LHCN-M2 (cell line): ENCODE measurements at places on chromosomes 5 and 9. TPM values are rescaled to one million over a fixed set of nuclear protein-coding genes. Genes with fewer than 3 reads are reported as not detected.

Gene UNC5A
- 0.06 and 0.26 TPM in 2 replicates for total RNA-seq

Gene FLT4
- 3.2 and 4.5 TPM in 2 replicates for total RNA-seq

GRCh38 chr5:102758576-102758975 is 3.5 kb downstream of the PAM start:
- peak; percentile 30 for DNase-seq

DNA sequence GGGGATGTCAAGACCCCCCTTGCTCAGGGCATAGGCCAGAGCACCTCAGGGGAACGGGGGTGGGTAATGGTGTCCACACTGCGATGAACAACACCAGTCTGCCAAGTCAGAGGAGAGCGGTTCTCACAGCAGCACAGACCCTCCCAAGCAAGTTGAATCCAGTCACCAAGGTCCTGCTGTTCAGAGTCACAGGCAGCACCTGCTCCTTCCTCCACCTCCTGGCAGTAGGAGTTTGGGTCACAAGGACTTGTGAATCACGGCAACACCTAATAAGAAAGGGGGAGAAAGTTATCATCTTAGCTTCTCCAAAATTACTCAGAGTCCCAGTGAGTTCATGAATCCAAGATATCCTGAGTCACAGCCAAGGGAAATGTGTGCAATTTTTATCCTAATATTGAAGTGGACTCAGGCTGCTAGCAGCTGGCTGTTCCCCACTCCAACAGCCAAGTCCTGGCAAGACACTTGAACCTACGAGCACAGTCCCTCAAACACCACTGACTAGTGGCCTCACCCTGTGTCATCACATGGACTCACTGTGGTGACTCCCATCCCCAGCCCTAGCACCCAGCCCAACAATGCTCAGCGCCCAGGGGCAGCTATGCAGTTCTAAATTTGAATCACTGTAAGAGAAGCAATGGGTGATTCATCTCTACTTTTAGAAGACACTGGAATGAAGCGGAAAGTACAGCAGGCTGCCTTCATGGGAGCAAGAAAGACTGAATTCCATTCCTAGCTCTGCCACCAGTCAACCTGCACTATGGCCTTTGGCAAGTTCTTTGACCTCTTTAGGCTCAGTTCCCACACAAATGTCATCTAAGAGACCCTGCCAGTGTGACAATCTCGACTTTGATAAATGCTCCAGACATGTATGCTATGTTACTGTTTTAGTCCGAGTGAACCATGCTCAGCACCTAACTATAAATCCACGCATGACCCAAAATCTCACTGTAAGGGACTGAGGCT is 113.7 kb downstream of the KLHL3 start:
- DNase-seq, result peak; percentile 72

- DNase-seq, result no peak
Observed at GRCh38 chr9:100884518-100884917, 144.0 kb upstream of the PLPPR1 start.

DNA sequence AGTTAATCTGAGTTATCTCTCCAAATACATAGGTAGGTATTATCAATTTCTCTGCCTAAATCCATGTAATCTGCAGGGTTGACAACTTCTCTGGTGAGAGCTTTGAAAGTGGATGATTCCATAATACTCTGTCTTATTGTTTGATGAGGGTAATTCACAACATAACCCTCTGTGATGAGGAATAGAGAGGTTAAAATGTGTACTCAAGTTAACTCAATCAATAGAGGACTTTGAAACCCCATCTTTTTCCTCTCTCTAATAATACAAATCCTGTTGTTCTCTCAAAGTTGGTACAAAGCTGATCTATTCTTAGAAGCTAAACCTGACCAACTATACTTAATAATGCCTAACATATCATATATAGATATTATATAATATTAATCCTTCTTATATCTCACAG is 100.1 kb downstream of the PLPPR1 start:
- no peak for DNase-seq

DNA sequence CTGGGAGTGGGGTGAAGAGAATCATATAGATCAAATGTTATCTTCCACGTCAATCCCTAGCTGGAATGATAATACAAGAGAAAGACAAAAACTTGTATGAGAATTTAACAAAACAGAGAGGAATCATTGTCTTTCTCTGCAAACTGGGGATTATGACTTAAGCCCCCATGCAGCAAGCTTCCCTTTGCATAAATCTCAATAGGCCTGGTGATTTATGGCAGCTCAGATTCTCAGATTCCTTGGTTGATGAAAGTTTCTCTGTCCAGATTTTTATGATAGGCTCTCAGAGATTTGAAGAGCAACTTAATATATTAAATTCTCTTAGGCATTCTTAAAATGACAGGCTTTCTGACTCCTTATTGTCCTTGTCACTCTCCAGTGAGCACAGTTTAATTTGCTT is 56.0 kb downstream of the RASGRF2 start:
- DNase-seq, result no peak

DNA sequence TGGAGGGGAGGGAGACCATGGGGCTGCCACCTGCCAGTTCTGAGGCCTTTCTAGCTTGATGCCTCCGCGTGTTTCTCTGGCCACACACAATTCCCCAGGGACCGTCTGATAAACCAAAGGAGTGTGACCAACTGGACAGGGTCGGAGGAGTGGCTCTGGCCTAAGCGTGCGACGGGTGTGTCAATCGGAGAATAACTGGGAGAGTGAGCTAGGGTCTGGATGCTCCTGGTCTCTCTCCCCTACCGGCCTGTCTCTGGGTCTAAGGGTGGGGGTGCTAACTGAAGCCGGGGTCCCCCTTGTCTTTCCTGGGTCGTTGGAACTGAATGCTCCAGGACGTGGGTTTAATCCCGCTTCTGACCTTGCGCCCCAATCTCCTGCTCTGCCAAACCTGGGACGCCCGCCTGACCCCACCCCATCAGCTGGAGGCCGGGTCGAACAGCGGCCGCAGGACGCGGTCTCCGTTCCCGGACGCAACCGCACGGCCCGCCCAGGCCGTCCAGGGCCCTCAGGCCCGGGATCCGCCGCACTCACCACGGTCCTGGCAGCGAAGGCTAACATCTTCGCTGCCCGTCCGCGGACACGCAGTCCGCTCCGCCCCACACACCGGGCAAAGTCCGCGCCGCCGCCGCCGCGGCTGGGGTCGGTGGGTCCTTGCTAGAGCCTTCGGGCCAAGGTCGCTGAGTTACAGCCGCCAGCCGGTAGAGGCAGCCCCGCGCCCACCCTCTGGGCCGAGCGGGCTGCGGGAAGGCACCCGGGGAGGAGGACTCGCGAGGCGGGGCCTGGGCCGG is 447 bp downstream of the CRAT start:
- peak; percentile 70 for DNase-seq

- no peak for DNase-seq
Observed at GRCh38 chr5:168085261-168086031, 206.0 kb upstream of the WWC1 start.

GRCh38 chr5:53110156-53110555 is 599 bp upstream of the MOCS2 start:
- DNase-seq, result no peak

DNA sequence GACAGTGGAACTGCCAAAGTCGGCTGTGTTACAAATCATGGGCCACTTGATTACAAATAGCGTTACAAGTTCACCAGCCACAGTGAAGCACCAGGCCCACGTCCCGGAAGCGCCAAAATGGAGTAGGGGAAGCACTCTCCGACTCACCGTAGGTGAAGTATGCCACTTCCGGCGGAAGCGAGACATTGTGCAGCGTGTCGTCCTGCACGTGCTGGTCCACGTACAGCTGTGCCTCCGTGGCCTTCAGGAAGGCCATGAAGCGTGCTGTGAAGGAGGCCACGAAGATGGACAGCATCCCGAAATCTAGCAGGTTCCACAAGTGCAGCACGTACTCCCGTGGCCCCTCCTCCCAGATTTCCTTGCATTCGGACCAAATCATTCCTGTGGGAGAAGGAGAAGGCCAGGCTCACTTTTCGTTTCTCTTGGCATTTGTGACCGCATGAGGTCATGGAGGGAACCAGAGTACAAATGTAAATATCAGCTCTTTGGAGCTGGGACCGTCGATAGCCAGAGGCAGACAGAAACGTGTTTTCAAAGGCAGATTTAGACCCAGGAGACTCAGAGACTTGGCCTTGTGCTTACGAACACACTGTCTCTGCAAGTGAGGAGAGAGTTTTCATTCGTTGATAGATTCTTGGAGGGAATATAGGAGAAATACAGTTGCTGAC is 58.7 kb upstream of the SMIM32 start:
- no peak for DNase-seq

GRCh38 chr5:151110122-151110681 is 29.4 kb upstream of the TNIP1 start:
- no peak for DNase-seq

DNA sequence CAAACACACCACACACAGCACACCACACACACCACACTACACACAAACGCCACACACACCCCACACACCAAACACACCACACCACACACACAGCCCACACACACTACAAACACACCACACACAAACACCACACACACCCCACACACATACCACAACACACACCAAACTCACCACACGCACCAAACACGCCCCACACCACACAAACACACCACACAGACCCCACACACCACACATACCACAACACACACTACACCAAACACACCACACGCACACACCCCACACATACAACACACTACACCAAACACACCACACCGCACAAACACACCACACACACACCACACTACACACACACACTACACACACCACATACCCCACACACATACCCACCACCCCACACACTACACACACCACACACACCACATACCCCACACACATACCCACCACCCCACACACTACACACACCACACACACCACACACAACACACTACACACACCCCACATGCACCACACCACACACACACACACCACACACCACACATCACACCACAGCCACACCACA is 151.2 kb downstream of the ERCC6L2 start:
- DNase-seq, result no peak

DNA sequence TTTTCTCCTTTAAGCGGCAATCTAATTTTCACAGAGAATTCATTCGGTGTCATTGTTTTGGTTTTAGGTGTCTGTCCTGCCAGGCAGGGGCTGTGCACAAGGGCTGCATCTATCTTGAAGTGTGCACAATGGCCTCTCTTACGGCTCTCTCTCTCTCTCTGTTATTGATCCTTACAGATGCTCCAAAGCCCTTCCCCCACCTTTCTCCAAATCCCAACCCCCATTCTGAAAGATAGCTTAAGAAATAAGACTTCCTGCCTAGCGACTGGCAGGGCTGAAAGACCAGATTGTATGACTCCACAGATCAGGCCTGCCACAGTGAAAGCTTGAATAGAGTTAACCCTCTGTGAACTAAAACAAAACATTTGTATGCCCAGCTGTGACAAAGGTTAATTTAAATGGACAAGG is 86.5 kb upstream of the NR5A1 start:
- no peak for DNase-seq

DNA sequence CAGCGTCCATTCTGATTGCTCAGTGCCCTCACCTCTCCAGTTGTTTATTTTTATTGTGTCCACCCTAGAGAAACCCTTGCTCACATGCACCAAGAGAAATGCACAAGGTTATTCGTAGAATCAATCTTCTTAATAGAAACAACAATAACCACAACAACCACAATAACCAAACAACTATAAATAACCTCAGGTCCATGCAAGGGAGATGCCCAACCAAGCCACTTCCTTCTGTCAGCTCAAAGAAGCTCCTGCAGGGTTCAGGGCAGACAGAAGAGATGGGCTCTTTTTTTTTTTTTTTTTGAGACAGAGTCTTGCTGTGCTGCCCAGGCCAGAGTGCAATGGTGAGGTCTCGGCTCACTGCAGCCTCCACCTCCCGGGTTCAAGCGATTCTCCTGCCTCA is 14.9 kb upstream of the TCOF1 start:
- DNase-seq, result no peak
